Activated CD4-positive, CD25-positive, alpha-beta regulatory T cell treated with anti-CD3 and anti-CD28 coated beads, Interleukin-2, amount 50 U/mL, for 72 hours (primary cell): ENCODE measurements at places on chromosomes 7 and 10.

GRCh38 chr10:113305871-113306270 is 247.0 kb upstream of the HABP2 start:
- no peak for DNase-seq

DNA sequence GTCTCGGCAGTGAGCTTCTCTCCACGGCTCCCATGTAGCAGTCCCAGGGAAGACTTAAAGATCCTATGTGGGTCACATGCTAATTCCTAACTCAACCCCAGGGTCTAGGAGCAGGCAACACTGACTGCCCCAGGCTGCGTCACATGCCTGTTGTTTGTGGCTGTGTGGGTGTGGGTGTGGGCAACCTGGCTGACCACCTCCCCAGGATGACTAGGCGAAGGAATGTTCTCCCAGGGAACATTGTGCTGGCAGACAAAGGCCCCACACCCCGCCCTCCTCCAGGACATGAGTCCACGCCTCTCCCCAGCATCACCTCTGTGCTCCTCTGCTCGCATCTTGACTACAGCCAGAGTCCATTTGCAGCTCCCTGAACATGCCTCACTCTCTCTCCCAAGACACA is 30.3 kb downstream of the SLC29A3 start:
- no peak for DNase-seq

DNA sequence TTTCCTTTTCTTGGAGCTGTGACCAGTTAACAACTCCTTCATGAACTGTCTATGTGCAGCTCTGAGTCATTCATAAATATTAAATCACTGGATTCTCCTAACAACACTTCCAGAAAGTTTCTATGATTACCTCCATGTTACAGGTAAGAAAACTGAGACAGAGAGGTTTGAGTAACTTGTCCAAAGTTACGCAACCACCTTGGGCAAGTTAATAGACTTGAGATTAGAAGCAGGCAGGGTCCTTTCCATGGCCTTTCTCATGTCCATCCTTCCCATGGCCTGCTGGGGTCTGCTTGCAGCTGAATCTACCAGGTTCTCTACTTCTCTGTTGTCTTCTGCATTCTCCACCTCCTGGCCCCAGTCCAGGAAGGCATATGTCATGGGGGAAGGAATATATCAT is 648.8 kb upstream of the MKI67 start:
- DNase-seq = no peak

GRCh38 chr7:40749877-40750276 is 615.1 kb downstream of the SUGCT start:
- DNase-seq = no peak

- no peak for DNase-seq
Measured at GRCh38 chr10:89030791-89031190, 40.2 kb downstream of the FAS start.

DNA sequence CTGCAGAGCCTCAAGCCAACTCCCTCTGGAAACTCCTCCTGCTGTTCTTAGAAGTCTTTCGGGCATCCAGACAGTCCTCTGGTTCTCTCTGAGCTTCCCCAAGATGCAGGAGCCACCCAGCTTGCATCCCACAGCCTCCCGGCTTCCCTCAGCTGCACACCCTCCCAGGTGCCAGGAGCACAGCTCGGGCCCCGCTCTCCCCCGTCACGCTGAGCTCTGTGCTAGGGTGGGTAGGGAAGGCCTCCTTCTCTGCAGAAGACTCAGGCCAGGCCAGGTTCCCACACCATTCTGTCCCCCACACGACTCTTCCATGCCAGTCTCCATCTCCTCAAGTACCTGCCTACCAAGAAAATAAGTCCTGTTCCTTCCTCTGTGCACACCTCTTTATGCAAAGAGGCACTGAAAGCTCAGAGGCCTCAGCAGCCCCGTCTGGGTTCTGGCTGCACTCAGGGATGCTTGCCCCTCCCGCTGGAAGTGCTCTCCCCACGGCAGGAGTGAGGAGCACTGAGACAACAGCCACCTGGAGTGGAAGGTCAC is 537.1 kb downstream of the PTPRN2 start:
- DNase-seq = no peak

DNA sequence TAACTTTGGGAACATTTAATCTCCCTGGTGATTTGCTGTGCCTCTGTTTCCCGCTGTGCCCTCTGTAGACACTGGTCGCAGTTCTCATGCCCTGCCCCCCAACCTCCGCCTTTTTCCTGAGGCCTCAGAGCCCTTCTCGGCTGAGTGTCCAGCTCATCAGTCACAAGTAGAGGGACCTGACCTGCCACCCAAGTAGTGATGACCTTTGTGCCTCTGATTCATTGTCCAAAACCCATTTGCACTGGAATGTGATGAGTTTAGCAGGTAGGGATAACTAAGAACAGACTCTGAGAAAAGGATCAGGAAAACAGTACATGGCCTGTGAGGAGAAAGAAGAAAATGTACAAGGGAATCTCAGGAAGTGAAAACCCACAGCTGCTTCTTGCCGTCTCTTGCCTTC is 58.8 kb downstream of the LANCL2 start:
- no peak for DNase-seq

DNA sequence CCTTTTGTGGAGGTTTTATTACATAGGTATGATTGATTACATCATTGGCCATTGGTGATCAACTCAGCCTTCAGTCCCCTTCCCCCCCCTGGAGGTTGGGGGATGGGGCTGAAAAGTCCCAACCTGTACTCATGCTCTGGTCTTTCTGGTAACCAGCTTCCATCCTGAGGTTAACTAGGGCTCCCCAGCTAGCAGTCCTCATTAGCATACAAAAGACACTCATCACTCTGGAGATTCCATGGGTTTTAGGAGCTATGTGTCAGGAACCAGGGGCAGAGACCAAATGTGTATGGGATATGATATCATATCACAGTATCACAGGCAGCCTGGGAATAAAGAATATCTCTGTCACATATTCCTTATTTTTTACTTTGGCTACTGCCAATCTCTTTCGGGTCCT is 13.6 kb downstream of the CCSER2 start:
- no peak for DNase-seq

- no peak for DNase-seq
Measured at GRCh38 chr7:32579776-32580175, 84.5 kb downstream of the AVL9 start.

- DNase-seq = no peak
Measured at GRCh38 chr7:7504910-7505704, 30.6 kb downstream of the COL28A1 start.

GRCh38 chr10:31134311-31134952 is 102.8 kb upstream of the ZNF438 start:
- DNase-seq = peak; percentile 40

DNA sequence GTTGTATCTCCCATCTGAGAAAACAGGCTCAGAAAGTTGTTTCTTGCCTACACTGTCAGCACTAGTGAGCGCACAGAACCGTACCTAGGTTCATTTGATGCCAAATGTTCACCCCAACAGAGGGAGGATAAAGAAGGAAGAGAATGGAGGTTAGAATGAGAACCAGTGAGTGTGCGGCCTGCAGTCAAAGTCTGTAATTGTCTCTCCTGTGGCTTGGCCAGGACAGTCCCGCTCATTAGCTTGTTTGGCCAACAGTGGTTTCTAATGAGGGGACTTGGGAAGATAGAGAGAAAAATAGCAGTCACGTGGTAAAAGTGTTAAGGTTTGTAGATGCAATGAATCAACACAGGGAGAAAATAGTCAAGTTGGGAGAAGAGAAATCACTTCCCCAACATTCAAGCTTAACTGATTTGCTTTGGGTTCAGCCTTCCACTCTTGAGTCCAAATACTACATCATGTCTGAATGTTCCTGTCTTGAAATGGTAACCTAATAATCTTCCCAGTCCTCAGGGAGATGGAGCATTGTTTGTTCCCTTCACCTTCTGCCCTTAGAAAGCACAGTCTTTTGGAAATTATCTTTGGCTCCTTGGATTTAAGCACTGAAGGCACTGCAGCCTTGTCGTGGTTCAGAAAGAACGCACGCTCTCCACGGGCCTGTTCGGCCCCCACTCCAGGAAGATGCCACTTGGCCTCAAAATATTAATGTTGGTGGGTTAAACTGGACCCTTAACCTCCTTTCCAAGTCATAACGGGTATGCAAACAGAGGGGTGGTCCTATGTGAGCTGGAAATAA is 360.4 kb upstream of the ZNF32 start:
- DNase-seq = no peak

- DNase-seq = no peak
Measured at GRCh38 chr10:62543571-62544355, 169.6 kb downstream of the ZNF365 start.

GRCh38 chr7:150377635-150378034 is 1.5 kb upstream of the ZNF775 start:
- DNase-seq = no peak

GRCh38 chr7:117019786-117020590 is 66.7 kb downstream of the ST7 start:
- no peak for DNase-seq

DNA sequence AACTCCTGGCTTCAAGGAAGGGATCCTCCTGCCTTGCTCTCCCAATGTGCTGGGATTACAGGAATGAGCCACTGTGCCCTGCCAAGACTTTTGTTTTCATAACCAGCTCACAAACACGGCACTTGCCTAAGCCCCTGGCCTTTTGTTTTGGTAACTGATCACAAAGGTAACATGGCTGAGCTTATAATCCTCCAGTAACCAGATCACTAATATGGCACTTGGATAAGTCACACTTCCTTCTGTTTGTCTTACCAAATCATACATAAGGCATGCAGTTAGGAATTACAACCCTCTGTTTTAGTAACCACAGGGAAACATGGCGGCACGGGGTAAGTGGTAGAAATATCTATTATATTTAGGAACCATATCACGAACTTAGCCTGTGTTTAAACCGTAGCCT is 577.1 kb downstream of the CALN1 start:
- no peak for DNase-seq

- no peak for DNase-seq
Measured at GRCh38 chr10:79017882-79018520, 50.8 kb upstream of the ZMIZ1 start.

DNA sequence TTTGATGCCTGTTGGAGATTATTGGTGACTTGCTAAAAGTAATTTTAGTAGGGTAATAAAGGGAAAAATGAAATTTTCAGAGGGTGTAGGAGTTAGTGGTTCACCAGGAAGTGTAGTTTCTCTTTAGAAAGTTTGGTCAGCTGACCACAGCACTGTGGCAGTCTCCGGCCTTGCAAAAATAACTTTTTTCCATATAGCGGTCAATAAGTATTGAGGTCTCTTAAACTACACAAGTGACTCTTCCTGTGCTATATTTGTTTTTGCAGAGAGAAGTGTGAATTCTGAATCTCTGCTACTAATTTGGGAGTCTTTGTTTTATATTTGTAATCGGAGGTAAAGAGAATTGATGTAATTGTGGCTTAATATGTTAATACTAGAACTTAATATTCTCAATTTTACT is 24.3 kb downstream of the PTPN12 start:
- DNase-seq = no peak

DNA sequence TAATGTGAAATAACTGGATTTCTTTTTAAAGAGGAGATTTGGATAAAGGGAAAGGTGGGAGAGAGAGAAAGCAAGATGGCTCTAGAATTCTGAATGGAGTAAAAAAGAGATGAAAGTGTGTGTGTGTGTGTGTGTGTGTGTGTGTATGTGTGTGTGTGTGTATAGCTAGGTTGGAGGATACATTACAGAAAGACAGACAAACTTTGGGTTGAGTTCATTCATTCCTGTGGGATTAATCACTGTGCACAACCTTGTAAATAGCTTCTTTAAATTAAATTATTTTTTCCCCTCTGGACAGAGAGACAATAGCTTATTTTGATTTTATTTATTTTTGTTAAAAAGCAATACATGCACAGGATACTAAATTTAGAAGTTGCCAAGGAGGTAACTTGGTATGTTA is 7.5 kb downstream of the ASB4 start:
- no peak for DNase-seq

DNA sequence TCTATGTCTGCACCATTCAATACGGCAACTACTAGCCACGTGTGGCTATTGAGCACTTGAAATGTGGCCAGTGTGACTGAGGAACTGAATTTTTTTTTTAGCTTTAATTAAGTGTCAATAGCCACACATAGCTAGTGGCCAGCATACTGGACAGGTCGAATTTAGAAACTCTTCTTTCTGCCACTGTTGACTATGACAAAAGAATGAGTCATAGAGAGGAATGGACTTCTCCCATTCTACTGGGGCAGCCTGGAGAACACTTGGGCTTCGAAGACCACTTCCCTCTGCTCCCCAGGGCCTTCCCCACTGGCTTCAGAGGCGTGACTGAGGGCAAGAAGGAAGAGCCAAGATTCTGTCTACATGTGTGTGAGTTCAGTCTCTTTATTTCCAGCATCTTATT is 137.5 kb downstream of the SNX10 start:
- no peak for DNase-seq

GRCh38 chr10:26555719-26556368 is 117.7 kb downstream of the APBB1IP start:
- no peak for DNase-seq

DNA sequence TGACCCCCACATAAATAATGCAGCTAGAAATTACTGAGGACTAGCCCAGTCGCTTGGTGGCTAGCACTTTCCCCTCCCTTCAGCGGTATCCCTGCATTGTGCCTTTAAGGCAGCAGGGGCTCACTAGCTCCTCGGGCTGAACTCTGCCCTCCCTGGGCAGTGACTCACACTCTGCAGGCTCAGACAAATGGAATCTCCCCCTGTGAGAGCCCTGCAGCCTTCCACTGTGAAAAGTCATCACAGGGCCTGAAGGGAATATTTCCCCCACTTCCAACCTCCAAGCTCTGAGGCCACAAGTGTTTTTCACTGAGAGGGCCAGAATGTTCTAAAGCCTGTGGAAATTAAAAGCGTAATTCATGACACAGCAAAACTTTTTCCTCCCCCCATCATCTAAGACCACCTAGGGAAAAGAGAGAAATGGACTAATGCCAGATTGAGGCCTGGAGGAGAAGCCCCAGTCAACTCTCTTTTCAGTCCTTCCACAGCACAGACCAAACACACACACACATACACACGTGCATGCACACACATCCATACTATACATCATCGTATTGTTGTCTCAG is 93.6 kb upstream of the COL1A2 start:
- DNase-seq = no peak

DNA sequence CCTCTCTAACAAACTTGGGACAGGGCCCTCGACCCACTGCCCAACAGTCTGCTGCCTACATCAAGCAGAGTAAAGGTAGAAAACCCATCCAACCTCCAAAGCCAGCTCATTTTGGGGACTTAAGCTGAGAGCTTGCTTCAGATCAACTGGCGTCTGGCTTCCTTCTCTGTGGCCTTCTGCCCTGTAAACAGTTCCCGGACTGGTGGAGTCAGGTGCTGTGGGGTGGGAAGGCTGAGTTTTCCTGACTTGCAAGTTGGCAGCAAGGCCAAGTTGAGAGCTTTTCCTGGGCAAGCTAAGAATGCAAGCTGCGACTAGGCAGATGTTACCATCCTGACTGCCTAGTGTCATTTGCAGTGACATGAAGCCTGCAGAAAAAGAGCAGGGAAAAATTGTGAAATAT is 3.7 kb downstream of the GALNT17 start:
- DNase-seq = no peak

DNA sequence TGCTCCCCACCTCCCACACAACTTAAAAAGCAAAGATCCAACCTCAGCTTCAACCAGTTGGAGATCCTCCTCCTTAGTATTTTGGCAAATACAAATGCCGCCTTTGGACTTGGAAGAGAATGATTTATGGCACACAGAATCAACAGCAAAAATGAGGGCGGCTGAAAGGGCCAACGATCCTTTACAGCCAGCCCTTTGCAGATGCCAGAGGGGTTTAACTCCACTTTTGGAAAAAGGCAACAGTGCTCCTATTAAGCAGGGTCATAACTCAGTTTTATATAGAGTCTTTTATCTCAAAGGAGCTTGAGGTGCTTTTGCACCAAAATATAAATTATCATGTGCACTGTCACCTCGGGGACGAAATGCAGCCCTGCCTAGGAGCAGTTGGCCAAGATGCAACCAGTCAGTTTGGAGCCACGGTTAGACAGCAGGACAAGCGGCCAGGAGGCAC is 56.7 kb upstream of the JCAD start:
- no peak for DNase-seq

- DNase-seq = no peak
Measured at GRCh38 chr10:31457858-31458257, 138.8 kb downstream of the ZEB1 start.
